ENCODE measurements at places on chromosomes 3 and 15.

GRCh38 chr15:30924353-30924752, 20.6 kb downstream of the FAN1 start:
- DNase-seq: no peak

DNA sequence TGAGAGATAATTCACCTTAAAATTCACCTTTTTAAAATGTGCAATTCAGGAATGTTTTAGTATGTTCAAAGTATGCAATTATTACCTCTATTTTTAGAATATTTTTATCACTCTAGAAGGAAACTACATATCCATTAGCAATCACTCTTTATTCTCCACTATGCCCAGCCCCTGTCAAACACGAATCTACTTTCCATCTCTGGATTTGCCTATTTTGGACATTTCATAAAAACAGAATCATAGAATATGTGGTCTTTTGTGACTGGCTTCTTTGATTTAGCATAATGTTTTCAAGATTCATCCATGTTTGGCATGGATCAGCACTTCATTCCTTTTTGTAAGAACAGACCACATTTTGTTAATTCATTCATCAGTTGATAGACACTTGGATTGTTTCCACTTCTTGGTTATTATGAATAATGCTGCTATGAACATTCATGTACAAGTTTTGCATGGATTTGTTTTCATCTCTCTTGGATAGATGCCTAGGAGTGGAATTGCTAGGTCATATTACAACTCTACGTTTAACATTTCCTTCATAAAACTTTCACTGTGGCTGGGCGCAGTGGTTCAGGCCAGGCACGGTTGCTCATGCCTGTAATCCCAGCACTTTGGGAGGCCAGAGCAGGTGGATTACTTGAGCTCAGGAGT, 12.7 kb downstream of the HMCES start:
- no peak for DNase-seq

DNA sequence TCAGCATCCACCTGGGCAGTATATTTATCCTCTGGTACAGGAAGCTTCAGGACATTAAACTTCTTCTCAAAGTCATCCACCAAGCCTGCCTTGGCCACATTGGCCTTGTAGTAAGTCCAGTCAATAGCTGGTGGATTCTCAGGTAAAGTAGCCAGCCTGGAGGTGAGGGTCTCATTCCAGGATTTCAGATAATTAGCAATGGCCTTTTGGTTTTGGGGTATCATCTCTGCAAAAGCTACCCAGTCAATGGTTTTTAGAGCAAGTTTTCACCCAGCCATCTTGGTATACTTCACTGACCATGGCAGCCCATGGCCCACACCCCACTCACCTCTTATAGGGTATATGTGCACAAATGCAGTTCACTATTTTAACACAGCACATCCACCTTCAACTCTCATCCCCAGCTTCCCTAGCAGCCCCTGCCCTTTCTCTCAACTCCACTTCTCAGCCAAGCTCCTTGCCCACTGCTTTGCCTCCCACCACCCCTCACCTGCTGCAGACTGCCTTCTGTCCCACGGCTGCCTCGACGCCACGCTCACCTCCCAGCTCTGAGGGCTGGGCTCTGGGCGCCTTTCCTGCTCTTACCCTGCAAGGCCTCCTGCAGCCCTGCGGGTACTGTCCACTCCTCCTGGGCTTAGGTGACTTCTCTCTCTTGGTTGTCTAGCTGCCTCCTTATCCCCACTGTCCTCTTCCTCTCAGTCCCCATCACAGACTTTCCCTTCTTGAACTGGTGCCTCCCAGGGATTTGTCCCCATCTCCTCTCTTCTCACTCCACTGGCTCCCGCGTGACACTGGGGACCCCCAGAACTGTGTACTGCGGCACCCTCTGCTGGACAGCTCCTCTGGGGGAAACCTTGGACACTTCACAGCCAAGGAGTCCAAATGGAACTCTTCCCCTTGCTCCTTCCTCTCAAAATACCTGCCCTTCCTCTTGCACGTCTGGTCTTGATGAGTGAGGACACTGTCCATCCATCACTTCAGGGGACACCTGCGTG, 1.7 kb upstream of the TGM5 start:
- no peak for DNase-seq

DNA sequence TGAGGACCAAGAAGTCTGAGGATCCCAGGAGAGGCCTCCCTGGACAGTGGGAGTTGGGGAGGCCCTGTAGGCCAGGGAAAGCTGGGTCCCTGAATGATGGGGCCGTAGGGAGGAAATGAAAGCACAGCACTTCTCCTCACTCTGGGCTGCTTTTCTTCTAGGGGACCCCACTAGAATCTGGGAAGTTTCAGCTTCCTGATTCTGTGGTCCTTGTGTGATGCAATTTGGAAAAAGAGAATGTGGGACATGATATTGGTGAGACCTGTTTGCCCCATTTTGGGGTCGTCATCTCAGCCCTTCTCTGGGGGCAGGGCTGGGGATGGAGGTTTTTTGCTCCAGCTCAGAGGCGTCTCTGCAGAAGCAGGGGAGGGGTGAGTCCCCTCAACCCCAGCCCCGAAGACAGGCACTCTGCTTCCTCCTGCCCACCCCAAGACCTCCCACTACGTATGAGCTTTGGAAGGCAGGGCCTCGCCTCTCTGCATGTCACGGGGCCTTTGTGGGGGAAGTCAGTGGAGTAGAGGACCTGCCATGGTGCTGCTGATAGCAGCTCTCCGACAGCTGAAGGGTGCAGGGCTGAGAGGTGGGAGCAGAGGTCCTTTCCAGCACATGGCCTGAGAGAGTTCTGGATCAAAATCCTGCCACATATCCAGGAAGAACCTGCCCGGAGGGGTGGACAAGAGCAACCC, 1.5 kb upstream of the SNX22 start:
- DNase-seq: no peak

- no peak for DNase-seq
Measured at GRCh38 chr3:104642827-104643226, 723.9 kb upstream of the ALCAM start.

GRCh38 chr3:36362973-36363372, 17.3 kb upstream of the STAC start:
- no peak for DNase-seq

- no peak for DNase-seq
Measured at GRCh38 chr15:96297783-96298182, 32.7 kb upstream of the NR2F2 start.

GRCh38 chr3:122315619-122316018, 9.4 kb upstream of the CSTA start:
- DNase-seq: no peak

DNA sequence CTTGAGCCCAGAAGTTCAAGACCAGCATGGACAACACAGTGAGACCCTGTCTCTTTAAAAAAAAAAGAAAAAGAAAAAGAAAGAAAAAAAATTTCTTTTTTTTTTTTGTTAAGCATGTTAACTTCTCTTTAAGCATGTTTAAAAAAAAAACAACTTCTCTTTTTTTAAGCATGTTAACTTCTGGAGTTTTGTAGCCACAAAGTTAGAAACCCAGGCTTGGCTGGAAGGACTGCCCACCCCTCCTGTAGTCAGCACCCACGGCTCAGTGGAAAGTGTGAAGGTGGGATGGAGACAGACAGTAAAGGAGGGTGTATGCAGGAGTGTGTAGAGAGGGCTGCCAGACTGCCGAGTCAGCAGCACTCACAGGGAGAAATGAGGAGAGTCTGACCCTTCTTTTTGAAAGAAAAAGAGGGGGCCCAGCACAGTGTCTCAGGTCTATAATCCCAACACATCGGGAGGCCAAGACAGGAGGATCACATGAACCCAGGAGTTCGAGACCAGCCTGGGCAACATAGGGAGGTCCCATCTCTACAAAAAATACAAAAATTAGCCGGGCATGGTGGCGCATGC, 33.2 kb downstream of the GOLGA8S start:
- no peak for DNase-seq

GRCh38 chr15:73936588-73937290, 10.5 kb downstream of the LOXL1 start:
- DNase-seq: no peak

GRCh38 chr3:141294848-141295247, 63.2 kb downstream of the PXYLP1 start:
- no peak for DNase-seq

- no peak for DNase-seq
Measured at GRCh38 chr15:71443538-71443937, 328.3 kb downstream of the THSD4 start.

DNA sequence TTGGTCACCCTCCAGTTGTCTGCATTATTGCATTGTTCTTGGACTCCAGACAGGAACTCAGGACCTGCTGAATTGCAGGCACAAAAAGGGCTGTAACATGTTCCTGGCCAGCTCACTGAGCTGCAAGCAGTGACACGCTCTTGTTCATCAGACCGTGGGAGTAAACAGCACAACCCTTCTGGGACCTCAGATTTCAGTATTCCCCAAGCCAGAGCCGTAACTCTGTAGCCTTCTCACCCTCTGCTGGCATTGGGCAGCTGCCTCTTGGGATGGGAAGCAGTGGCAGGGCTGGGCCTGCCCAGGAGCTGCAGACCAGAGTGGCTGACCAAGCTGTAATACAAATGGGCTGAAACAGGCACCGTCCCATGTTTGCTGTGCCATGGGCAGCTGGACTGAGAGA, 607.1 kb upstream of the BCHE start:
- DNase-seq: no peak

GRCh38 chr3:66823532-66823931, 174.6 kb upstream of the KBTBD8 start:
- DNase-seq: no peak

DNA sequence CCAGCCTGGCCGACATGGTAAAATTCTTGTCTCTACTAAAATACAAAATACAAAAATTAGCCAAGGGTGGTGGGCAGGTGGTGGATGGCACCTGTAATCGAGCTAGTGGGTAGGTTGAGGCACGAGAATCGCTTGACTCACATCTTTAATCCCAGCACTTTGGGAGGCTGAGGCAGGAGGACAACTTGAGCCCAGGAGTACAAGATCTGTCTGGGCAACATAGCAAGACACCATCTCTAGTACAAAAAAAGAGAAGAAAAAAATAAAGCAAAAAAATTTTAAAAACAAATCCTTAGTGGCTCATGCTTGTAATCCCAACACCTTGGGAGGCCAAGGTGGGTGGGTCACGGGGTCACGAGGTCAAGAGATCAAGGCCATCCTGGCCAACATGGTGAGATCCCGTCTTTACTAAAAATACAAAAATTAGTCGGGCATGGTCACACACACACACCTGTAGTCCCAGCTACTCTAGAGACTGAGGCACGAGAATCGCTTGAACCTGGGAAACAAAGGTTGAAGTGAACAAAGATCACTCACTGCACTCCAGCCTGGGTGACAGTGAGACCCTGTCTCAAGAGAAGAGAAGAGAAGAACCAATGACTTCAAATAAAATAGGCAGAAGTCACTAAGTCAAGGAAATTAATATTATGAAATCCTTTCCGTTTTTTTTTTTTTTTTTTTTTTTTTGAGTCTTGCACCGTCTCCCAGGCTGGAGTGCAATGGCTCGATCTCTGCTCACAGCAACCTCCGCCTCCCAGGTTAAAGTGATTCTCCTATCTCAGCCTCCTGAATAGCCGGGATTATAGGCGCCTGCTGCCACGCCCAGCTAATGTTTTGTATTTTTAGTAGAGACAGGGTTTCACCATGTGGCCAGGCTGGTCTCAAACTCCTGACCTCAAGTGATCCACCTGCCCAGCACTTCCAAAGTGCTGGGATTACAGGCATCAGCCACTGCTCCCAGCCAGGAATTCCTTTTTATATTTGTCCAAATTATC, 4.9 kb downstream of the RHOA start:
- DNase-seq: no peak

GRCh38 chr3:66017591-66017990, 21.1 kb downstream of the MAGI1 start:
- no peak for DNase-seq

- no peak for DNase-seq
Measured at GRCh38 chr3:40211579-40211978, 97.9 kb upstream of the EIF1B start.

GRCh38 chr15:85673326-85673725, 121.4 kb downstream of the KLHL25 start:
- DNase-seq: no peak

DNA sequence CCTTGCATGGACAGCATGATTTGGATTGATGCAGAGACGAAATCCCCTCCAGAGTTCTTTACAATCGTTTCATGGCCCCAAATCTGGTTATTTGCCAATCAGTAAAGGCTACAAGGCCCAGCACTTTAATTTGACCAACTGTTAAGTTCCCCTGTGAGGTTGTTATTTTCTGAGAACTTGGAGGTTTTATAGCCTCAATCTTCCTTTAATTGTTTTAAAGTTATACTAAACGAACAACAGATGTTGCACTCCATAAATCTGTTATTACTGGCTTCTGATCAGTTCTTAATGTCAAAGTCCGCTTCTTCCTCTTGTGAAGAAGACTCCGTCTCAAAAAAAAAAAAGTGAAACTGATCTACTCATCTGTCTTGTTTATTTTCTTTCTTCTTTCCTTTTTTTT, 30.8 kb downstream of the LARP6 start:
- DNase-seq: no peak

GRCh38 chr3:114743746-114744485, 403.2 kb downstream of the ZBTB20 start:
- no peak for DNase-seq

All from stimulated activated CD8-positive, alpha-beta memory T cell treated with anti-CD3 and anti-CD28 coated beads, Interleukin-15, amount 100 ng/mL, for 48 hours (primary cell).